ENCODE measurements at places on chromosomes 6 and 20. TPM values are rescaled to one million over a fixed set of nuclear protein-coding genes. Genes with fewer than 3 reads are reported as not detected.

DNA sequence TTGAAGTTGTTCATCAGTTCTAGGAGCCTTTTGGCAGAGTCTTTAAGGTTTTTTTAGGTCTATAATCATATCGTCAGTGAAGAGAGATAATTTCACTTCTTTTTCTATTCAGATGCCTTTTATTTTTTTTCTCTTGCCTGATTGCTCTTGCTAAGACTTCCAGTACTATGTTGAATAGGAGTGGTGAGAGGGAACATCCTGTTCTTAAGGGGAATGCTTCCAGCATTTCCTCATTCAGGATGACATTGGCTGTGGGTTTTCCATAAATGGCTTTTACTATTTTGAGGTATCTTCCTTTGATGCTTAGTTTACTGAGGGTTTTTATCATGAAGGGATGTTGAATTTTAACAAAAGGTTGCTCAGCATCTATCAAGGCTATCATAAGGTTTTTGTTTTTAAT lies 109.5 kb downstream of the CLVS2 start:
- DNase-seq = no peak

DNA sequence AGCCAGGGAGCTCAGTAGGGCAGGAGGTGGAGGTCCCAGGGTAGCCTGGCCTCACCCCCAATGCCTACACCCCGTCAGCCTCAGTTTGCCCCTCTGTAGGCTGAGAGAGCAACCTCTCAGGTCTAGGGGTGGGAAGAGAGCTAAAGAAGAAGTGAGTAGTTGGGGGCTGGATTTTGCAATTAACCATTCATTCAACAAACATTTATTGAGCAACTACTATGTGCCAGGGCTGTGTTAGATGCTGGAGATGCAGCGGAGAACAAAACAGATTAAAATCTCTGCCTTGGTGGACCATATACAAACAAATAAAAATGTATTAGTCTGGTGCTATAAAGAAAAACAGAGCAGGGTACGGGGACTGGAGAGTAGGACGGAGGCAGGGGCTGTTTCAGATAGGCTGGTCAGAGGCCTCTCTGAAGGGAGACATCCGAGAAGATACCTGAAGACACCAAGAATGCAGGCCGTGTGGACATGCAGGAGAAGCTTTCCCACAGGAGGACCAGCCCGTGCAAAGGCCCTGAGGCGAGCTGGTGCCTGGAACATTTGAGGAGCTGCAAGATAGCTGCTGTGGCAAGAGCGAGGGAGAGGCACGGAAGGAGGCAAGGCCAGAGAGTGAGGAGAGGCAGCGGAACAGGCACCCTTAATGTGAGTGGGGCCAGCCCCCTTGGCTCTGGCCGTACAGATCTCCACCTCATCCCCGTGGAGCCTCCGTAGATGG lies 60.3 kb downstream of the GRM4 start:
- no peak for DNase-seq

DNA sequence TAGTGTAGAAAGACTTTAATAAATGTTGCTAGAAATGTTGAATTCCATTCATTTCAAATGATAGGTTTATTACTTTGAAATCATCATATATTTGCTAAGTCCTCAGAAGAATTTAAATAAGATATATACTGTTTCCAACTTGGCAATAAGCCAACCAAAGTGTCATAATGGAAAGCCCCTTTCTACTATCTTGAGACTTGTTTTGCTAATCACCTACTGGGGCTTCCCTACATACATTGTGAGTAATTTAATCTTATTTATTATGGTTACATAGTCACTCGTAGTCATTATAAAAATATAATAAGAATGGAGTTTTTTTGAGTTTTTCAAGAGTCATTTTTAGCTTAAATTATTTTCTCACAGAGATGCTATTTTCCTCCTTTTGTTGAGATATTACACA lies 20.7 kb downstream of the COL19A1 start:
- DNase-seq = no peak

DYNLRB1 gene
- total RNA-seq = 103 TPM

- DNase-seq = no peak
Measured at GRCh38 chr6:87103977-87104601, 9.2 kb upstream of the CGA start.

UNC5CL gene
- 1.4 TPM for total RNA-seq

- no peak for DNase-seq
Measured at GRCh38 chr20:42474646-42475045, 715.1 kb downstream of the PTPRT start.

LY6G6D gene
- total RNA-seq = not detected

DNA sequence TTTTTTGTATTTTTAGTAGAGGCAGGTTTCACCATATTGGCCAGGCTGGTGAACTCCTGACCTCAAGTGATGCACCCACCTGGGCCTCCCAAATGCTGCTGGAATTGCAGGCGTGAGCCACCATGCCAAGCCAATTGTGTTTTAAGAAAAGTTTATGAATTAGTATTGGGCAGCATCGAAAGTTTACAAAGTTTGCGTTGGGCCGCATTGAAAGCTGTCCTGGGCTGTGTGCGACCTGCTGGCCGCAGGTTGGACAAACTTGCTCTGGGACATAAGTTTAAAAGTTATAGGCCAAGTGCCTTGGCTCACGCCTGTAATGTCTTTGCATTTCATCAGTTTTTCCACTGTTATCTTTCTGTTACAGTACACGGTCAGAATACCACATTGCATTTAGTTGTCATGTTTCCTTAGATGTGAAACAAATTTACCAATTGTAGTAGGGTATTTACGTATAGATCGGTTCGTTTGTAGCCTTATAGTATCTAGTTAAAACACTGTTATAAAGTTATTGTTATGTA lies 39.5 kb downstream of the ASXL1 start:
- DNase-seq = no peak

HUS1B gene
- 2.2 TPM for total RNA-seq

DNA sequence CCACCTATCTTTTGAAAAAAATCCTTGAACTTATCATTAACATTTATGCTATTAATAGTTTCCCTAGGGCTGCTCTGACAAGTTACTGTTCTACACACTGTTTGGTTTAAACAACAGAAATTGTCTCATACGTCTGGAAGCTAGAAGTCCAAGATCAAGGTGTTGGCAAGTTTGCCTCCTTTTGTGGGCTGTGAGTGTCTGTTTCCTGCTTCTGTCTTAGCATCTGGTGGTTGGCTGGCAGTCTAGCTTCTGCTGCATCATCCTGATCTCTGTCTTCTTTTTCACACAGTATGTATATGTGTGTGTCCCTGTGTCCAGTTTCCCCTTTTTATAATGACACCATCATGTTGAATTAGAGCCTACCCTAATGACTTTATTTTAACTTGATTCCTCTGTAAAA lies 154.8 kb downstream of the RPS12 start:
- DNase-seq = no peak

All from activated T-cell treated with anti-CD3 and anti-CD28 coated beads, Interleukin-2, amount 50 U/mL, for 4 hours (primary cell).